ENCODE measurements at places on chromosomes 6 and 20. TPM values are rescaled to one million over a fixed set of nuclear protein-coding genes. Genes with fewer than 3 reads are reported as not detected.

The CYP24A1 gene
- 2.1 TPM for total RNA-seq

The PAX1 gene
- not detected for total RNA-seq

The FOXQ1 gene
- total RNA-seq = 0.39 TPM

The C6orf163 gene
- 0.13 TPM for total RNA-seq

The NINL gene
- total RNA-seq = 9.0 TPM

The PAK1IP1 gene
- total RNA-seq = 9.9 TPM
